ENCODE measurements at places on chromosomes 2 and 18.

GRCh38 chr2:1341404-1342120 is 71.7 kb upstream of the TPO start:
- DNase-seq, result no peak

DNA sequence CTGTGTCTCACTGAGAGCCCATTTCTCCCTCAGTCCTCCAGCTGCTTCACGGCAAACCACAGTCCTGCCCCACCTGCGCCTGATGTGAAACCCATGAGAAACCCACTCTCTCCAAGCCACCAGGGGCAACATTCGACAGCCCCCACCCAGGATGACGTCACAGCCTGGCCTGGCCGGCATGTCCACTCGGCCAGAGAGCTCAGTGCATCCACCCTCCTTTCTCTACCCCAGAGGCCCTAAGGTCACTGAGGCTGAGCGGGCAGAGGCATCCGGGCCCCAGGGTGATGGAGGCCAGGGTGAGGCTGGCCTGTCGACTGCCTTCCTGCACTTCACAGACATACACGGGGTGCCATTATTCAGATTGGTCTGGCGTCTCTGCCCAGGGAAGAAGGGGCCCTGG is 402.7 kb upstream of the MYT1L start:
- no peak for DNase-seq

DNA sequence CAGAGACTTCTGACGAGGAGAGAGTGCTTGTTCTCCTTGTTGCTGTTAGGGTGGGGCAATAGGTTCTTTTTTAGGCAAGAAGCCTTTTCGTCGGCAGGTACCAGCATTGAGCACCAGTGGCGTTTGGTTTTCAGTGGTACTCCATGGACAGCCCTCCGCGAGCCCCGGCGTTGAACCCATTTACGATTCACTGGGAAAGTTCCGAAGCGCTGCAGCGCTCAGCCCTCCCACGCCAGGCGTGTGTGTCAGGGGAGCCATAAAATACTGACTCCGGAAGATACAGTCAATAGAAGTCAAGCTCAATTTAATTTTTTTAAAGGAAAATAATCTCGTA is 494 bp upstream of the ROCK1 start:
- no peak for DNase-seq

DNA sequence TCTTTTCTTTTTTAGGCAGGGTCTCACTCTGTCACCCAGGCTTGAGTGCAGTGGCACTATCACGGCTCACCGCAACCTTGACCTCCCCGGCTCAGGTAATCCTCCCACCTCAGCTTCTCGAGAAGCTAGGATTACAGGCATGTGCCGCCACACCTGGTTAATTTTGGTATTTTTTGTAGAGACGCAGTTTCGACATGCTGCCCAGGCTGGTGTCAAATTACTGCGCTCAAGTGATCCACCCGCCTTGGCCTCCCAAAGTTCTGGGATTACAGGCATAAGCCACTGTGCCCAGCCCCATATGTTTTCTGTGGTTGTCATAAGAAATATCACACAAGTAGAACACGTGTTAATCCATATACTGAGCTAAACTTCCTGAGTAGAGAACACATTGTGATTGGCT is 14.6 kb downstream of the ENOSF1 start:
- DNase-seq, result no peak

DNA sequence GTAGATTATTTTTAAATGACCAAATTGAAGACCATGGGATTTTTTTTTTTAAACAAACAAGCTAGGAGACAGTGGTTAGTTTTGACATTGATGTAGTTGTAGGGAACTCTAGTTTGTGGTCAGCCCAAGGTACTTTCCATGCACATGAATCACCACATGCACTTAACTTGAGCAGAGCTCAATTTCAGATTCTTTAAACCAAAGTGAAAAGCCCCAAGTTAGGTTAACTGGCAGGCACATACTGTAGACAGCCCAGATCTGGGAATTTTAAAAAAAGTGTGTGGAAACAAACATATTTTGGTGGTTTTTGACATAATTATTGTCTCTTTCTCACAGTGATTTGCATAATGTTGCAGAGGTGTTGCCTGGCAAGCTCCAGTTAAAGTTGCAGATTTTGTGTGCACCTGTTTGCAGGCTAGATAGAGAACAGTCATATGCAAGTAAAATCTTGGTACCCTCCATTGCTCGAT is 88.4 kb downstream of the BCL2L11 start:
- DNase-seq, result no peak

All from GOT3 (cell line).